ENCODE measurements at places on chromosomes 11 and 22.

DNA sequence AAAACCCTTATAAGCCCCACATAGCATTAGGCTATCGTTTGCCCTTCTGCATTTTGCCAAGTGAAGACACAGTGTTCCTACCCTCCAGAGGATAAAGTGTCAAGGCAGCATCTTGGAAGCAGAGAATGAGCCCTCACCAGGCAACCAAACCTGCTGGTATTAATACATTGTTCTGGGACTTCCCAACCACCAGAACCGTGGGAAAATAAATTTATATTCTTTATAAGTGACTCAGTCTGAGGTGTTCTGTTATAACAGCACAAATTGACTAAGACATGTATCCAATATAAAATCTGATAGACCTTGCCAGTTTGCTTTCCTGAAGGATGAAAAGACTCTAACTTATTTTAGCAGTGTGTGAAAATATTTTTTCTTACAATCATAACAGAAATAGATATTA lies 792.5 kb upstream of the LRRC4C start:
- no peak for DNase-seq

GRCh38 chr22:25084405-25085107 lies 115.1 kb upstream of the CRYBB3 start:
- DNase-seq = no peak

- no peak for DNase-seq
Measured at GRCh38 chr11:129131316-129131715, 60.8 kb downstream of the ARHGAP32 start.

DNA sequence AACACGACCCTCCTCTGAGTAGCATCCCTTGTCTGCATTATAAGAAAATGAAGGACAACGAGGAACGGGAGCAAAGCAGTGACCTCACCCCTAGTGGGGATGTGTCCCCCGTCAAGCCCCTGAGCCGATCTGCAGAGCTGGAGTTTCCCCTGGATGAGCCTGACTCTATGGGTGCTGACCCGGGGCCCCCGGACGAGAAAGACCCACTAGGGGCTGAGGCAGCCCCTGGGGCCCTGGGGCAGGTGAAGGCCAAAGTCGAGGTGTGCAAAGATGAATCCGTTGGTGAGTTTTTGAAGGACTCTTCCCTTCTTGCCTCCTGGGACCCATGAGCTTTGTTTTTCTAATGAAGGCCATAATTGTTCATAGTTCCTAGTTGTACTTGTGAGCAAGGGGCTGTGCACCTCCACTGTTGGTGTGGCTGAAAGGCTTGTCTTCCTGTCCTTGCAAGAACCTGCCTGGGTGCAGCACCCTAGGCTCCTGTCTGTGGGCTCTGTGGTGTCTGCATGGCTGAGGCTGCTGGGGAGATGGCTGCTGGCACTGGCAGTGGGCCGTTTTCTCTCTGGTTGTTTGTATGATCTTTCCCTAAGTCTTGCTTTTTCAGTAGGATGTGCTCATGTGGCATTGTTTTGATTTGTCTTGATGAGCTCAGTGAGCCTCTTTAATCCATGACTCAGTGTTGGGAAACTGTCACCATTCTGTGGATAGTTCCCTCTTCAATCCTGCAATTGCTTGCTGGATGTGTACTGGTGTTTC lies 10.1 kb downstream of the DGCR8 start:
- peak; percentile 48 for DNase-seq

DNA sequence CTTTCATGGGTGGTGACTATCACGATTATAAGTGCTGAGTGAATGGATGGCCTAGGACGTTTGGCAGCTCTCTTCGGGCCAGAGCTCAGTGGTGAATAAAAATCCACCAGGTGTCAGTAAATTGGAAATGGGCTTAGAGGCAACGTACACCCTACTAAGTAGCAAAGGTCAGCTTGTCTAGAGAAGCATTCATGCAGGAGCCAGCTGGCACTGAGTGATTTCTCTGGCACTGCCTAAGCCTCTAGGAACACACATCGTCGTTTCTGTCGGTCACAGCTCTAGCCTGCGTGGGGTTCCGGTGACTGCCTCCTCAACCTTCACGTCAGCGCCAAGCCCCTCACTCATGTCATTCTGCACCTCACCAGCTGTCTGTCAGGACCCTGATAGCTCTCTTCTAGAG lies 192.4 kb upstream of the NTM start:
- no peak for DNase-seq

DNA sequence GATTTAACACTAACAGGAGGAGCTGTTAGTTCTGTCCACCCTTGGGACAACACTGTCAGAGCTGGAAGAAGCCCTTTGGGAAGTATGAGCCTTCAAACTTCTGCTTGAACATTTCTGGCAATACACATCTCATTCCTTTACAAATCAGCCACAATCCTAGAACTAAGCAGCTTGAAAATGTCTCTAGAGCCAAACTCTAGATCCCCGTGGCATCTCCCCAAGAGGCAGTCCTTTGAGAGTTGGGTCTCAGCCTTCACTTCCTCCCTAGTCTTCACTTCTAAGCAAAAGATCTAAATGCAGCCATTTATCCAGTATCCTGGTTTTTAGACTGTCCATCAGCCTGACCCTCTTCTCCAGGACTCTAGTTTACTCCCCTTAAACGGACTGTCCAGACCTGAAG lies 26.9 kb downstream of the ARFGAP2 start:
- DNase-seq = peak; percentile 31

DNA sequence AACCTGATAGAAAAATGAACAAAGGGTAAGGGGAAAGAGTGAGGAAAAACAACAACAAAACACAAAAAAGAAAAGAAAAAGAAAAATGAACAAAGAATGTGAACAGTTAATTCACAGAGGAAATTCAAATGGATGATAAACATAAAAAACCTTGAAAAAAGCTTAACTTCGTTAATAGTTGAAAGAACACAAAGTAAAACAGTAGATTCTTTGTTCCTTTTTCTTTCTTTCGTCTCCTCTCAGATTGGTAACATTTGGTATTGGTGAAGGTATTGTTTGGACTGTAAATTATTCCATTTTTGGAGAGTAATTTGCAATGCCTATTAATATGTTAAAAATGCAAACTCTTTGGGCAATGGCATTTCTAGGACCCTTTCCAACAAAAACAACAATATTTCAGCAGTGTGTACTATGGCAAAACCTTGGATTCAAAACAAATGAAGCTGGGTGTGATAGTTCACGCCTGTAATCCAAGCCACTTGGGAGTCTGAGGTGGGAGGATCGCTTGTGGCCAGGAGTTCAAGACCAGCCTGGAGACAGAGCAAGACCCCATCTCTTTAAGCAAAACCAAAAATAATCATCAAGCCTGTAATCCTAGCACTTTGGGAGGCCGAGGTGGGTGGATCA lies 3.3 kb upstream of the BACE1 start:
- peak; percentile 14 for DNase-seq

DNA sequence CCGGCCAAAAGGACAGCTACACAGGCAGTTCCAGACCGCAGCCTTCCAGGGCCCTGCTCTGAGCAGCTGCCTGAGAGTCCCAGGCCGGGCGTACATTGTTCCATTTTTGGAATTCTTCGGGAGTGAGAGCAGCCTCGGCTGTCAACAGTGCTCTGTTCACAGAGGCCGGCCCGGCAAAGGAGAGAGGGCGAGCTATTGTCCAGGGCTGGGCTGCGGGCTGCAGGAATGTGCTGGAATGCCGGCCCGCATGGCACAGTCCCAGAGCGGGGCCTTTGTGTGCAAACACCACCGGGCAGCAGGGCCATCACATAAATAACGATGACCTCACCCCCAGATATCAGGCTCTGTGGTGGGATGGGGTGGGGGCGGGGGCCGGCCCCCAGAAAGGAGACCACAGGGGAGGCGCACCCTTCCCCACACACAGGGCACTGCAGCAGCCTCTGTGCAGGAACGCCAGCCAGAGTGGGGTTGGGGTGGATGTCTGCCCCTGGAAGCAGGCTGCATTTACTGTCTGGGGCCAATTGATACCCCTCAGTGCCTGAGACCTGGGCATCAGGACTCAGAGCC lies 15.8 kb downstream of the LINC01488 start:
- peak; percentile 90 for DNase-seq

- DNase-seq = no peak
Measured at GRCh38 chr11:95884376-95884775, 39.5 kb downstream of the MTMR2 start.

DNA sequence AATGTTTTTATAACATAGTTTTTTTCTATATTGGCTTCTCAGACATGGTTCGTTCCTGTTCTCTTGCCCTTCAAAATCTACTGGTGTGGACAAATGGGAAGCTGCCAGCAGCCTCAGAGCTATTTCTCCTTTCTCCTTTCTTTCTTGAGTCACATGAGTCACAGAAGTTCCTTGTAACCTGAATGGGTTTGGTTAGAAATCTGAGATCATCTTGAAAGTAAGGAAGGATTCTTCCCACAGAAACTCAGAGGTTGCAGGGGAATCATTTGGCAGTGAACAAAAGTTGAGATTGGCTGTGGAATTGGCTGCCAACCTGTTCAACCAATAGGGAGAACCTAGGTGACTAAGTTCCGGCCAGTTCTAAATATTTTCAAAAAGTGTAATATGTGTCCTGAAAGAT lies 12.5 kb downstream of the PLET1 start:
- DNase-seq = no peak

GRCh38 chr11:75028724-75029123 lies 40.0 kb downstream of the NEU3 start:
- DNase-seq = no peak

- no peak for DNase-seq
Measured at GRCh38 chr11:131668500-131669400, 298.3 kb downstream of the NTM start.

GRCh38 chr11:16905375-16905774 lies 108.8 kb downstream of the PLEKHA7 start:
- DNase-seq = no peak

DNA sequence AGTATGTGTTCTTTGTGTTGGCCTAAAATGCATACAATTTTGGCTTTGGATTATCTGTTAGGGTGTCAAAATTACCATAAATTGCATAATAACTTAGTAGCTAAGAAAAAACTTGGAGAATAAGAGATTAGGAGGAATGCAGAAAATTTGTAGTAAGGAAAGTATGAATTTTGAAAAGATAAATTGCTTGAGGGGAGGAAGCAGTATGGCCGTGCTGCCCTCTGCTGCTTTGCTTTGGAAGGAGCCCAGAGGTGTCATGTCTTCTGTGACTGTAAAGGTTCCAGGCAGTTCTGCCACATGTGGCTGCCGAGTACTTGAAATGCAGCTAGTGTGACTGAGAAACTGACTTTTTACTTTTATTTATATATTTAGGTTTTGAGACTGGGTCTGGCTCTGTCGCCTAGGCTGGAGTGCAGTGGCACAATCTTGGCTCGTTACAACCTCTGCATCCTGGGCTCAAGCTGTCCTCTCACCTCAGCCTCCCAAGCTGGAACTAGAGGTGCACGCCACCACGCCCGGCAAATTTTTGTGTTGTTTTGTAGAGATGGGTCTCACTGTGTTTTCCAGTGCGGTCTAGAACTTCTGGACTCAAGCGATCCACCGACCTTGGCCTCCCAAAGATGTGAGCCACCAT lies 1.8 kb downstream of the ADSL start:
- no peak for DNase-seq

DNA sequence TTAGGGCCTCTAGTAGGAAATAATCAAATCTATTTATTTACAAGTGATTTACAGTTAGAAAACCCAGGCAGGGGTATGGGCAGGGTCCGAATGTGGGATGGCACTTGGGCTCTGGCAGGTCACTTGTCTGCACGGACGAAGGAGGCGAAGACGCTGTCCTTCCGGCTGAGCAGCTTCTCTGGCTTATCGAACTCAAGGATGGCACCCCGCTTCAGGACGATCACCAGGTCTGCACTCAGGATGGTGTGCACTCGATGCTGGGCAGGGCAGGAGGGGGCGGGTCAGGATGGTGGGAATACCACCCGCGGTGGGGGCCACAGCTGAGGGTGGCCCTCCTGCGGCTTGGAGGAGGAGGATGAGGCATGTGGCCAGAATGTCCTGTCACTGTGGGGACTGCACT lies 4.4 kb upstream of the KCNJ11 start:
- no peak for DNase-seq

DNA sequence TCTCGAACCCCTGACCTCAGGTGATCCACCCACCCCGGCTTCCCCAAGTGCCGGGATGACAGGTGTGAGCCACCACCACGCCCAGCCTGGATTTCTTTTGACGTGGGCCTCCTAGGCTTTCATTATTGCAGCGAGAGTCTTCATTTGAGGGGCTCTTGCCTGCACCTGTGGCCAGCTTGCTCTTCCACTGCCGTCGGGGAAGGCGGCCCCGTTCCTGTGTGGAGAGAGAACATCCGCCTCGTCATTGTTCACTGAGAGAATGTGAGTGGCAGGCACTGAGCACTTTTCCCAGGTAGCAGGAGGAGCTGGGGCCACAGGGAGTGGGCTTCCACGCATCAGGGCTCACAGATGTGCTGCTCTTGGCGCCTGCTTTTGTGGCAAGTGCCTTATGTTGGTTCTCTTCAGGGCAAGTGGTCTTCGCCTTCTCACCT lies 365.0 kb downstream of the TBC1D22A start:
- DNase-seq = no peak

DNA sequence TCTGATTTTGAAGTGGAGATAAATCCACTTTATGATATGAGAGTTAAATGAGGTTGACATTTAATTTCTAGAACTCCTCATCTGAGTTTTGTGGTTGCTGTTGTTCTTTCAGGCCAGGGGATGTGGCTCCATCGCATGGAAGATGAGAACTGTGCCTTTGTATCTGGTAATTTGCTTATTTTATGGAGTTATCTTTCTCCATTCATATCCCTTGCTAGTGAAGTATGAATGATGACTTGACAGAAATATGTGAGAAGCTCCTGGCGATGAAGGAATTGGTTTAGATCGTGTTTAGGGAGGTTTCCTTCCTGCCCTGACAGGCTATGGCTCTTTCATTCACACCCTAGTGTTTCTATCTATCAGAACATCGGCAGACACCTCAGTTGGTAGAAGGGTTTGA lies 393.7 kb downstream of the ETS1 start:
- DNase-seq = no peak

GRCh38 chr11:103484545-103484944 lies 375.3 kb downstream of the DYNC2H1 start:
- no peak for DNase-seq

- no peak for DNase-seq
Measured at GRCh38 chr11:102793677-102794290, 4.2 kb downstream of the MMP1 start.

GRCh38 chr11:58560842-58561241 lies 14.8 kb downstream of the LPXN start:
- no peak for DNase-seq

GRCh38 chr11:113462830-113463229 lies 12.4 kb downstream of the DRD2 start:
- DNase-seq = no peak

- no peak for DNase-seq
Measured at GRCh38 chr22:38786631-38787030, 7.3 kb downstream of the DNAL4 start.
